Natural killer cell (primary cell): ENCODE measurements at places on chromosomes 2 and 18. TPM values are rescaled to one million over a fixed set of nuclear protein-coding genes. Genes with fewer than 3 reads are reported as not detected.
A peak's percentile ranks its signal among the peaks of the same experiment; 100 is the strongest.

DNA sequence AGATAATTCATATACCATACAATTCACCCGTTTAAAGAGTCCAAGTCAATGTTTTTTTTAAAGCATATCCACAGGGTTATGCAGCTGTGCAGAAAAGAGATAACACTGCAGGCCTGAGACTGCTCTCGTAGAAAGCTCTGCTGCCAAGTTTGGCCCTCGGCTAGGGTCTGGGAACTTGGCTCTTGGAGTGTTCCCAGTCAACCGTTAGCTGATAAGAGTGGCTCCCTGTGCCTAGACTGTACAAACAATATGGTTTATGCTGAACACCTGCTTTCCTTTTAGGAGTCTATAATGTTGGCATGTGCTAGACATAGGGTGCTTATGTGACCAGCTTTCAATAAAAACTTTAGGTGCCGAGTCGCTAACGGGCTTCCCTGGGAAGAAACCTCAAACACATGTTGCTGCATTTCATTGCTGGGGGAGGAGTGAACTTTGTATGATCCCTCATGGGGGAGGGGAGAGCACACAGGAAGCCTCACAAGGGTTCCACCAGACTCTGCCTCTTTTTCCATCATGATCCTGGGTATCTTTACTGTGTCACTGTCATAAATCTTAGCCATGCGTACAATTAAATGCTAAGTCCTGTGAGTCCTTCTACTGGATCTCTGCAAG is 34.7 kb downstream of the RFX8 start:
- no peak for DNase-seq
- no peaks in the 10 kb centered on the region for H3K36me3 ChIP-seq
- no peak overlapping the region for H3K4me3 ChIP-seq
- H3K4me1 ChIP-seq, result peaks cover 7% of the 10 kb centered on the region
- no peaks in the 10 kb centered on the region for H3K27me3 ChIP-seq
- no peak overlapping the region for H3K27ac ChIP-seq

- H3K36me3 ChIP-seq, result no peaks in the 10 kb centered on the region
- no peak overlapping the region for H3K4me3 ChIP-seq
- no peak overlapping the region for H3K27ac ChIP-seq
- H3K27me3 ChIP-seq, result peaks cover 51% of the 10 kb centered on the region
- DNase-seq, result no peak
Observed at GRCh38 chr2:219000569-219000960, 7.3 kb upstream of the CRYBA2 start.

DNA sequence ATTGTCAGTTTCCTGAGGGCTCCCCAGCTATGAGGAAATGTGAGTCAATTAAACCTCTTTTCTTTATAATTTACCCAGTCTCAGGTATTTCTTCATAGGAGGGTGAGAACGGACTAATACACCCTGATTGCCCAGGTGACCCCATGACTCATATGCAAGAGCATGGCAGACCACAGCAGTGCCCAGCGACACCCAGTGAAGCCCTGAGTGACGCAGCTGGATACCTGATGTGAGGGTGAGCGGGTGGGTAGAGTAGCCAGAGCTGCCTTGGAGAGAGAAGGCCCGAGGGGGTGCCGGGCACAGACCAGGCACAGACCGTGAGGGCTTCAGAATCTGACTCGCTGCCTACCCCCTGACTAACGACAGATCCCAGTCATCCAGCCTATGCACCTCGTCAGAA is 15.4 kb downstream of the ALPG start:
- peaks cover 8% of the 10 kb centered on the region for H3K4me1 ChIP-seq
- H3K27me3 ChIP-seq, result peaks cover 14% of the 10 kb centered on the region
- H3K36me3 ChIP-seq, result no peaks in the 10 kb centered on the region
- H3K4me3 ChIP-seq, result no peak overlapping the region
- no peak for DNase-seq

DNA sequence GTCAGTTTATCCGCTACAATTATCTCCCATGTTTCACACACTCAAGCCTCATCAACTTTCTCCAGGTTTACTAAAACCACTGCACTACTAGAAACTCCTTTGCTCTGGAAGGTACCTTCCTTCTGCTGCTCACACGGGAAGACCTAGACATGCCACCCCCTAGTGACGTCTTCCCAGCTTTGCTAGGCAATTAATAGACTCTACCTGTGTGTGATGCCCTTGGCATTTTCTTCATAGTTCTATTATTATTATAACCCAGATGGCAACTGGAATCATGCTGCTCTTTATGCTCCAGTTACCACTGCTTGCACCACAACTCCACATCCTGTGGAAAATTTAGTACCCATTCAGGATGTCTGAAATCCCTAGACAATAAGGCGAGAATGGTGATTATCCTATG is 42.4 kb downstream of the CACNB4 start:
- no peak overlapping the region for H3K4me3 ChIP-seq
- no peaks in the 10 kb centered on the region for H3K4me1 ChIP-seq

GRCh38 chr2:60488291-60488690 is 65.2 kb downstream of the BCL11A start:
- H3K27me3 ChIP-seq, result no peaks in the 10 kb centered on the region
- no peaks in the 10 kb centered on the region for H3K36me3 ChIP-seq
- DNase-seq, result no peak
- H3K4me1 ChIP-seq, result peaks cover 16% of the 10 kb centered on the region
- no peak overlapping the region for H3K4me3 ChIP-seq

OSR1 gene
- total RNA-seq, result not detected

MDH1B gene
- total RNA-seq, result not detected

RSAD2 gene
- 7.9 TPM for total RNA-seq

ADD2 gene
- 0.16 TPM for total RNA-seq

DNA sequence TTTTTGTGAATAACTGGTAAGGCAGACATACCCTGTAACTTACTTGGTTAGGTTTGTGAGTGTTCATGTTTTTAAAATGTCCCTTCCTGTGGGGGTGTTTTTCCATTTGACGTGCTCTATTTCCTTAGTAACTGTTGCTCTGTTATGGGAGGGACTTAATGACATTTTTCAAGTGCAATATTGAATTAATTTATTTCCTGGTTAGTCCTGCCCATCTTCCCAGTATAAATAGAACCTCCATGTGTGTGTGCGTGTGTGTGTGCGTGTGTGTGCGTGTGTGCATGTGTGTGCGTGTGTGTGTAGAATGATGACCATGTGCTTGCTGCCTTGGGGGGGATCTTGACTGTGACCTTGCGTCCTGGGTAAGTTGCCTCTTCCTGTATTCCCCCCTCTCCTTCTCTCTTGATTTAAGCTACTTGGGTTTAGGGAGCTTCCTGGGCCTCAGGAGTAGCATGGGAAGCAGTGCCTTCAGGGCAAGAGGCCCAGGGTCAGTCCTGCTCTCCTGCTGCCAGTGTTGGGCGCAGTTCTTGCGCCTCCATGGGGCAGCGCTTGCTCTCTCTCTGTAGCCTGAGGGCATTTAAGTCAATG is 163.9 kb downstream of the LDLRAD4 start:
- no peak for DNase-seq
- H3K4me1 ChIP-seq, result peaks cover 16% of the 10 kb centered on the region
- H3K27ac ChIP-seq, result peak overlapping the region; percentile 80
- H3K27me3 ChIP-seq, result no peaks in the 10 kb centered on the region
- H3K36me3 ChIP-seq, result no peaks in the 10 kb centered on the region

FBXO48 gene
- total RNA-seq, result 1.1 TPM

DNA sequence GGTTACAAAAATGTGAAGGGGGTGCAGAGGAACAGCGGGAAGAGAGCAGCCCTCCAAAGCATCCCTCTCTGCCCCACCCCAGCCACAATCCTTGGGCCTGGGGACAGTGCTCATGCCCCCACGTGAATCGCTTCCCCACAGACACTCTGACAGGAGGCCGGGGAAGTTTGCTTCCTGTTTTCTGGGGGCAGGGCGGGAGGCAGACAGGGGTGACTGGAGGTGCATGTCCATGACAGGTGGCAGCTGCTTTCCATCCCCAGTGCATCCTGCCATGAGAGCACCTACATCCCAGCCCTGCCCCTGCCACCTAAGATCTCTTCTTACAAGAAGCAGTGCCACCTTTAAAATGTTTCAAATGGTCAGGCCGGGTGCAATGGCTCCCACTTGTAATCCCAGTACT is 47.2 kb upstream of the UBE2F start:
- H3K36me3 ChIP-seq, result no peaks in the 10 kb centered on the region
- no peaks in the 10 kb centered on the region for H3K27me3 ChIP-seq
- no peak overlapping the region for H3K4me3 ChIP-seq
- no peak overlapping the region for H3K27ac ChIP-seq
- no peak for DNase-seq
- H3K4me1 ChIP-seq, result peaks cover 20% of the 10 kb centered on the region

DNA sequence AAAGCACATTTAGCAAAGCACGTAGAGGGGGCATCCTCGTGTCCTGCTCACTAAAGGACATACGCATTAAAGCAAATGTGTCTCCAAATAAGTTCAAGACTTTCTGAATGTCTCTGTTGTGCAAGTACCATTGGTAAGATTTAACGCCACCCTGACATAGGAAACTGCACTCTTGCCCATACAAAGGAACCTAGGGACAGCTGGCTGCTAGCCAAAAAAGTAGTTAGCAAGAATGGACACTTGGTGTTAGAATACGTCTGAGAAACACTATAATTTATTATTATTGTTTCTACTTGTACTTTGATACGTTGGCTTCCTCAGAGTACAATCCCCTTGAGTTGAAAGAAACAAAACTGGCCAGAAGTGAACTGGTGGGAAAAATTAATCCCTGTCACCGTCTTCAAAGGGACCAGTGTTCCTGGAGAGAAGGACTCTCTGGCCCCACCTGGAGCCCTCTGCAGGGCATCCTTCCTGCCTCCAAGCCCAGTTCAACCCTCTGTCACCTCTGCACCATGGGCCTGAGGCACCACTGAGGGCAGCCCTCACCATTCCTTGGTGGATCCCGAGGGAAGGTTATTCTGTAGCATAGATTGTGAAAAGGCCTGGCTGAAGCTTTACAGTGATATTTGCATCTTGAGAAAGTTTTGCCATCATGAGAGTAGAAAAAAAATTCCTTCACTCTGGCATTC is 51.4 kb upstream of the APCDD1 start:
- no peak overlapping the region for H3K4me3 ChIP-seq
- H3K36me3 ChIP-seq, result no peaks in the 10 kb centered on the region
- peaks cover 3% of the 10 kb centered on the region for H3K4me1 ChIP-seq
- DNase-seq, result no peak
- no peaks in the 10 kb centered on the region for H3K27me3 ChIP-seq

REG3A gene
- not detected for total RNA-seq

DNA sequence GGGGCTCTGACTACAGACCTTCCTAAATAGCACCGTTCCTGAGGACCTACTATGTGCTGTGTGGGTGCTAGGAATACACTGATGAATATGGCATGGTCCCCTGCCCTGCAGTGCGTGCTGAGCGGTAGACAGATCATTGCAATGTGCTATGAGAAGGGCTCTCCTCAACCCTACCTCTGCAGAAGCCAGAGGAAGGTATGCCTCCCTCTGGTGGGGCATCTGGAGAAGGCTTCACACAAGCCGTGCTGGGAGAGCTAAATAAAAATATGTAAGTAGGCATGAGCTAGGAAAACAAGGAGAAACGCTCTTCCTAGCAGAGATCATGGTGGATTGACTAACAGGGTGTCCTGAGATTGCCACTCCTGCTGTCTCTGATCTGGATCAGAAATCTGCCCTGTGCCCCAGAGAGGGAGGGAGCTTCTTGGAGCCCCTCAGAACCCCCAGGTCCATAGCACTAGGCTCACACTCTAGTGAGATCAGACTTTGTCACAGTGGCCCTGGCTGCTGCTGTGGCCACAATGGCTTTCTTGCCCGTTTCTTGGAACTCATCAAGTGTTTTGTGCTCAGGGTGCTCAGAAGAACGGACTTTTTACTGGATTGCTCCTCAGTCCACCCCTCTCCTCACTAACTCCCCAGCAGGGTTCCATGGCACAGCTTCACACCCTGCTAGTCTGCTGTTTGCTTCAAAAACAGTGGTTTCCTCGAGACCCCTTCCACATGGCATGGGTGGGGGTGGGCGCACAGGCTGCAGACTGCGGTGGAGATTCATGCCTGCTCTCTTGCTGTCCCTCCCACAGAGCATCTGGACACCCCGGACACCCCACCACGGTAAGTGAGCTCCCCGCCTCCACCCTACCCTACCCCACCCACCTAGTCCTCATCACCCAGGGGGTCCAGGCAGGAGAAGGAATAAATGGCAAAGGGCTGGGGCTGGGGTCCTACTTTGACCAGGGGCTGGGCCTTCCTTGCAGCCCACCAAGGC is 14.2 kb downstream of the SIGLEC15 start:
- no peak overlapping the region for H3K27ac ChIP-seq
- no peak overlapping the region for H3K4me3 ChIP-seq
- peaks cover 20% of the 10 kb centered on the region for H3K27me3 ChIP-seq
- H3K4me1 ChIP-seq, result peaks cover 11% of the 10 kb centered on the region
- DNase-seq, result peak; percentile 61
- H3K36me3 ChIP-seq, result no peaks in the 10 kb centered on the region

ANKRD30B gene
- not detected for total RNA-seq

GKN2 gene
- total RNA-seq, result not detected

FBXO36 gene
- total RNA-seq, result 1.8 TPM

SLC16A14 gene
- 0.23 TPM for total RNA-seq

DNA sequence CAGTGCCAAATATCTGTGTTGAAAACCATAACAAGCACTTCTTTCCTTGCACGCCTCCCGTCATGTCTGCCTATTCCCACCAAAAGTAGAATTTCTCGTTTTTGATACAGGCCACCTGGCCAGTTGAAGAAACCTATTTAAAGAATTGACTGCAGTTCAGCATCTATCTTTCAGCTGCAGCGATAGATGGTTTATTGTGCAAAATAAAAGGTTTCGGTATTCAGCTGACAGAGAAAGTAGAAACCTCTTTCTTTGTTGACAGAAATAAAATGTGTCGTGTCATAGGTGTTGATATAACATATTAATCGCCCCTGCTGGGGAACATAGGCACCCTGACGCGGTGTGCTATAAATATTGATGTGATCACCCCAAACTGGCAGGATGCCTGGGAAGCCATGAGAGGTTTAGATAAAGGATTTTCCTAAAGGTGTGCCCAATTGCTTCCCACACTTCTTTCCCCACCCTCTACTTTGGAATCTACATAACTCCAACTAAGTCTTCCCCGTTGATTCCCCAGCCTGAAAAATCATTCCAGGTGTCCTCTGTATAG is 570.4 kb downstream of the CCDC85A start:
- no peaks in the 10 kb centered on the region for H3K27me3 ChIP-seq
- H3K27ac ChIP-seq, result no peak overlapping the region
- H3K36me3 ChIP-seq, result no peaks in the 10 kb centered on the region
- no peak for DNase-seq
- no peak overlapping the region for H3K4me3 ChIP-seq
- H3K4me1 ChIP-seq, result no peaks in the 10 kb centered on the region

LONRF2 gene
- total RNA-seq, result not detected

DNA sequence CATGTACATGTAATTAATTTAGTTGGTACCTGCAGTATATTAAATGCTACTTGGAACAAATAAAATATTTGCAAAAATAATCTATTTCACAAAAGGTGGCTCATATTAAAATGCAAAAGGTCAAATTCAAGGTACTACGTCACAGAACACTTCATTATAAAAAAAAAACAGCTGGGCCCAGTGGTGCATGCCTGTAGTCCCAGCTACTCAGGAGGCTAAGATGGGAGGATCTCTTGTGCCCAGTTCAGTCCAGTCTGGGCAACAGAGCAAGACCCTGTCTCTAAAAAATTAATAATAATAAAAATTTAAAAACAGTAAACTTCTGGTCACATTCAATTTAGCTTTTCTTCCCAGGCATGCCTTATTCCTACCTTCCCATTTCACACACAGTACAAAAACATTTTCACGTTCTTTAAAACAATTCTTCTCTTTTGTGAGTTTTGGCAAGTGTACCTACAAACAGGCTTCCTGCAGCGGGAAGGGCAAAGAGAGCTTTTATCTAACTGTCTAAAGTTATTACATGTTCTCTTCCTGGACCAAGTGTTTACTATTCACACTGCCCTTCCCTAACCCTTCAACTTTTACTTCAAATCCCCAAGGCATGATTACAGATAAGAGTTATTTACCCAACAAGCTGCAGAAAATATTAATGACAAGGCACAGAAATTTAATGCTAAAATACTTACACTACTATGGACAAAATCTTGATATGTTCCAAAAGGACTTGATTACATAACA is 10.7 kb downstream of the BAZ2B start:
- DNase-seq, result no peak
- no peaks in the 10 kb centered on the region for H3K36me3 ChIP-seq
- no peaks in the 10 kb centered on the region for H3K27me3 ChIP-seq

RAB27B gene
- 23.0 TPM for total RNA-seq
